ENCODE measurements at places on chromosomes 6 and 20.

GRCh38 chr6:14068133-14068532 lies 49.4 kb upstream of the CD83 start:
- peaks cover 9% of the 10 kb centered on the region for H3K27me3 ChIP-seq
- H3K4me1 ChIP-seq: no peaks in the 10 kb centered on the region
- peak; percentile 14 for DNase-seq

GRCh38 chr6:111228094-111228493 lies 140.8 kb downstream of the SLC16A10 start:
- H3K36me3 ChIP-seq: no peaks in the 10 kb centered on the region
- H3K4me3 ChIP-seq: no peak overlapping the region
- H3K4me1 ChIP-seq: no peaks in the 10 kb centered on the region

- H3K36me3 ChIP-seq: no peaks in the 10 kb centered on the region
- no peaks in the 10 kb centered on the region for H3K27me3 ChIP-seq
- no peak overlapping the region for H3K4me3 ChIP-seq
- DNase-seq: no peak
Measured at GRCh38 chr6:101117393-101118135, 236.4 kb upstream of the ASCC3 start.

GRCh38 chr6:79954849-79955248 lies 7.5 kb upstream of the ELOVL4 start:
- H3K27ac ChIP-seq: no peak overlapping the region
- H3K36me3 ChIP-seq: no peaks in the 10 kb centered on the region
- no peaks in the 10 kb centered on the region for H3K4me1 ChIP-seq
- DNase-seq: no peak
- H3K4me3 ChIP-seq: no peak overlapping the region
- peaks cover 6% of the 10 kb centered on the region for H3K27me3 ChIP-seq

DNA sequence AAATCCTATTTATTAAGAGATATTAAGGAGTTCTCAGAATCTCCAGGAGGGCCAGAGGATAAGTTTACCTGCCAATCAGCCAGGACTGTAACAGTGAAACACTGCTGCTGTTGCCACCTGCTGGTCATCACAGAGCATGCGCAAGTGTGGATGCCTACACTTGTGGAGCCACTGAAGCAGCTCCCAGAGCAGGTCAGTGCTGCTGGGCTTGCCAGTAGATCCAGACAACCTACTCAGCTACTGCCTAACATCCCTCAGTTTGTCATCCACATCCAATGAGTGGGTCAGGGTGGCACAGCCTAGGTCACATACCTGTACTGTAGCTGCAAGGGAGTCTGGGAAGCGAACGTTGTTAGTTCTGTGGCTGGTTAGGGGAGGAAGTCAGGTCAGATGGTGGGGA lies 18.3 kb upstream of the NHSL1 start:
- no peaks in the 10 kb centered on the region for H3K27me3 ChIP-seq
- H3K4me1 ChIP-seq: peaks cover 12% of the 10 kb centered on the region
- no peak overlapping the region for H3K4me3 ChIP-seq
- peak; percentile 35 for DNase-seq

- H3K27me3 ChIP-seq: peaks cover 1% of the 10 kb centered on the region
- no peaks in the 10 kb centered on the region for H3K36me3 ChIP-seq
- H3K4me1 ChIP-seq: no peaks in the 10 kb centered on the region
- no peak overlapping the region for H3K27ac ChIP-seq
- H3K4me3 ChIP-seq: no peak overlapping the region
- DNase-seq: no peak
Measured at GRCh38 chr20:33229843-33230242, 6.0 kb upstream of the BPIFA1 start.

GRCh38 chr6:5811997-5812396 lies 194.7 kb downstream of the NRN1 start:
- H3K4me3 ChIP-seq: no peak overlapping the region
- H3K27ac ChIP-seq: no peak overlapping the region
- no peaks in the 10 kb centered on the region for H3K27me3 ChIP-seq
- no peaks in the 10 kb centered on the region for H3K4me1 ChIP-seq

- H3K27ac ChIP-seq: no peak overlapping the region
- no peaks in the 10 kb centered on the region for H3K27me3 ChIP-seq
Measured at GRCh38 chr6:12354499-12354898, 64.3 kb downstream of the EDN1 start.

DNA sequence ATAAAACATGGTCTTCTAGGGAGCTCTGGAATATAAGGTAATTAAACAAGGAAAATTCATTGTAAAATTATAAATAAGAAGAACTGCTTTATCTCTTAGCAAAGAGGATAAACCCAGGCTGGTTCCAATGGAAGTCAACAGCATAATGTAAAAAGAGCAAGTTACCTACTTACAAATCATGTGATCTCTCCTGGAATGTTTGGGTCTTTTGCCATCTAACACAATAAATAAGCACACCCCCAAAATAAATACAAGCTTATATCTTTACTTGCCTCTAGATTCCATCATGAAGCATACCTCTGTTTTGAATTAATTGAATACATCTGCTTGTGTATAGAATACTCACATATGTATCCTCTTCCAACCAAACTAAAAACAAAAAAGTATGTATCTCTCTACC lies 2.5 kb upstream of the PHACTR1 start:
- no peaks in the 10 kb centered on the region for H3K36me3 ChIP-seq
- H3K4me3 ChIP-seq: no peak overlapping the region
- no peak overlapping the region for H3K27ac ChIP-seq

GRCh38 chr20:21340991-21341697 lies 38.0 kb downstream of the XRN2 start:
- no peak overlapping the region for H3K27ac ChIP-seq
- H3K27me3 ChIP-seq: no peaks in the 10 kb centered on the region
- H3K4me1 ChIP-seq: peaks cover 17% of the 10 kb centered on the region

DNA sequence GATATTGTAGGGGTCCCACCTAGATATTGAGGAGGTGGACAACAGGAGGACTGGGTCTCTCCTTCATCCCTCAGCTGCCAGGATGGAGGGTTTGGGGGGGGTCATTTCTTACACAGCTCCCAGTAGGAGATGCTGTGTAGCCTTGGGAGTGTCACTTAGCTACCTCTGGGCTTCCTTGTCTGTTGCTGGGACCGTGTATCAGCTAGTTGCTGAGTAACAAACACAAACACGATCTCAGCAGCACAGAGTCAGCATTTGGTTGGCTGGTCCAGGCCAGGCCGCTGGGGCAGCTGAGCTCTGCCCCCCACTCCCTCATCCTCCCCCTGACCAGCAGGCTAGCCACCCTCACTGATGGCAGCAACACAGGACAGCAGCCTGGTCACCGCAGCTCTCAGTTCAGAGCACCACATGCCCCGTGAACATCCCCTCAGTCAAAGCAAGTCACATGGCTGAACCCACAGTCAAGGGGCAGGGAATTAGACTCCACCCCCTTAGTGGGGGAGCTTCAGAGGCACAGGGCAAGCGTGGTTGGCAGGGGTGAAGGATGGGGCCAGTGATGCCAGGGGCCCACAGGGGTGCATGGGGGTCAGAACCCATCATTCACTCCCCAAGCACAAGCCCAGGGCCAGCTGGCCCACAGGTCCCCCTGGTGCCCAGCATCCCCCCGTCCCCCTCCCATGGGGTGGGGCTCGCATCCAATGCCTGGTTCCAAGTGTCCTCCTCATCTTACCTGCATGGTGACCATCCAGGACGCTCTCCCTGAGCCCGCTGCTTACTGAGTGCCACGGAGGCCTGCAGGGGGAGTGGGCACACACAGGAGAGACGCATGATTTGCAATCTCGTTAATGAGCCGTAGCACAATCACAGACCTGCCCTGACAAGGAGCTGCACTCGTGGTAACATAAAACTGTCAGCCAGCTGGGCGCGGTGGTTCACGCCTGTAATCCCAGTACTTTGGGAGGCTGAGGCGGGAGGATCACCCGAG lies 112.4 kb downstream of the TAF4 start:
- DNase-seq: no peak
- no peaks in the 10 kb centered on the region for H3K27me3 ChIP-seq
- H3K4me3 ChIP-seq: no peak overlapping the region
- no peaks in the 10 kb centered on the region for H3K4me1 ChIP-seq
- H3K36me3 ChIP-seq: no peaks in the 10 kb centered on the region

- H3K4me1 ChIP-seq: no peaks in the 10 kb centered on the region
- no peaks in the 10 kb centered on the region for H3K27me3 ChIP-seq
- no peak overlapping the region for H3K27ac ChIP-seq
- no peaks in the 10 kb centered on the region for H3K36me3 ChIP-seq
Measured at GRCh38 chr6:118456982-118457381, 91.1 kb upstream of the PLN start.

GRCh38 chr6:149861603-149862423 lies 2.3 kb downstream of the LRP11 start:
- peak overlapping the region; percentile 16 for H3K27ac ChIP-seq
- peak; percentile 25 for DNase-seq
- peaks cover 49% of the 10 kb centered on the region for H3K4me1 ChIP-seq
- no peaks in the 10 kb centered on the region for H3K36me3 ChIP-seq
- H3K27me3 ChIP-seq: no peaks in the 10 kb centered on the region

GRCh38 chr6:8831366-8832152 lies 396.2 kb upstream of the SLC35B3 start:
- no peak overlapping the region for H3K27ac ChIP-seq
- H3K4me1 ChIP-seq: no peaks in the 10 kb centered on the region
- H3K4me3 ChIP-seq: no peak overlapping the region
- no peaks in the 10 kb centered on the region for H3K27me3 ChIP-seq

DNA sequence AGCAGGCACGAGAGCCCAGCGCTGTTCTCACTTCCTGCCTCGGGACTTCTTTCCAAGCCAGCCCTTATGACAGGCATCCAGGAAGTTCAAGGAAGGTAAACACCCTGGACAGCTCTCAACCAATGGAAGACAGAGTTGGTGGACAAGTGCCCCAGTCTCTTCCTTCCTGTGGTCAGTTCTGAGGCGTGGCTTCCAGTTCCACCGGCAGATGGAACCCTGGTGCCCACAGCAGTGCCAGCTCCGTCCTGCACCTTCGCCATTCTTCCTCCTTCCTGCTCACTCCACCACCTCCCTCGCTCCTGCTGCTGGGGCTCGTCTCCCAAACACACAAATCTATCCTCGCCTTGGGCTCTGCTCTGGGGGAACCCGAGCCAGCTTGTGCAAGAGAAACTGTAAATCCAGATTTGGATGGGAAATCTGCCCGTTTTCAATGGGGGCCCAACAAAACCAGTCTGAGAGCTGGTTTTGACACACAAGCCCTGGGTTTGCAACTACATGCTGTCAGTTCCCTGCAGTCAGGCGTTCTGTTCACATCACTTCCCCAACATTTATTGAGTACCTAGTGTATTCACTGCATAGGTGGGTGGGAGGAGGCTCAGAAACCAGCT lies 162.7 kb downstream of the GRM4 start:
- no peak for DNase-seq
- no peak overlapping the region for H3K27ac ChIP-seq
- no peaks in the 10 kb centered on the region for H3K36me3 ChIP-seq
- H3K27me3 ChIP-seq: peaks cover 4% of the 10 kb centered on the region
- H3K4me3 ChIP-seq: no peak overlapping the region

- H3K27ac ChIP-seq: no peak overlapping the region
- no peak for DNase-seq
- H3K4me3 ChIP-seq: no peak overlapping the region
- H3K27me3 ChIP-seq: no peaks in the 10 kb centered on the region
Measured at GRCh38 chr6:101232961-101233360, 160.5 kb upstream of the GRIK2 start.

DNA sequence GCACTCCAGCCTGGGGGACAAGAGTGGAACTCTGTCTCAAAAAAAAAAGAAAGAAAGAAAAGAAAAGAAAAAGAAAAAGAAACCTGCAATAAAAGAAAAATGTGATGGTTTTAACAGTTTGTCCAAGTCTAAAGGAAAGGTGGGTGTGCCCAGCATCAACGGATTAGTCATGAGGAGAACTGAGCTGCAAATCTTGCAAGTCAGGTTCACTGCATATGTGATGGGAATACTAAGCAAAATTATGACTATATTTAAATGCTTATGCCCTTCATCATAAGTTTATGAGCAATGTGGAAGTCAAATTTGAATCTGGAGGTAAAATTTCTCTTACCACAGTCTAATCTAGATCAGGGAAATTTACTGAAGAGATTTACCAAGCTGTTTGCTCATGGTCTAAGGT lies 13.1 kb upstream of the CDK19 start:
- no peak for DNase-seq
- H3K4me3 ChIP-seq: no peak overlapping the region
- no peak overlapping the region for H3K27ac ChIP-seq
- no peaks in the 10 kb centered on the region for H3K36me3 ChIP-seq
- peaks cover 16% of the 10 kb centered on the region for H3K27me3 ChIP-seq

DNA sequence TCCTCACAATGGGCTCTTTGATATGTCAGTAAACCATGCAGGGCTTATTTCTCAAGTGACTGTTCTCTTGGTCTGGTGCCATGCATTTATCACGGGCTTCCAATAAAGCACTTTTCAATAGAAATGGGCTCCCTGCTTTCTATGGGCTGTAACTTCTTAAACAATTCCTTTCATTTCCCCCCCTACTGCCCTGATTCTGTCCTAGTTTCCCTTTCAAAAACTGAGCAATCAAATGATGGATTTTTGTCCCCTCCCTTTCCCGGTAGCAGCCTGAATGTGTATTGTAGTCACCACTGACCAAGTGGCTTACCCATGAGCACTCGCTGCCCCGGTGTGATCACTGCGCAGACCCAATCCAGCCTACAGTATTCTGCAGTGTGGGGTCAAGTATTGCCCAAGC lies 13.9 kb downstream of the RPS10 start:
- peaks cover 2% of the 10 kb centered on the region for H3K36me3 ChIP-seq
- H3K27me3 ChIP-seq: no peaks in the 10 kb centered on the region
- H3K27ac ChIP-seq: no peak overlapping the region
- H3K4me3 ChIP-seq: no peak overlapping the region
- no peak for DNase-seq
- no peaks in the 10 kb centered on the region for H3K4me1 ChIP-seq

DNA sequence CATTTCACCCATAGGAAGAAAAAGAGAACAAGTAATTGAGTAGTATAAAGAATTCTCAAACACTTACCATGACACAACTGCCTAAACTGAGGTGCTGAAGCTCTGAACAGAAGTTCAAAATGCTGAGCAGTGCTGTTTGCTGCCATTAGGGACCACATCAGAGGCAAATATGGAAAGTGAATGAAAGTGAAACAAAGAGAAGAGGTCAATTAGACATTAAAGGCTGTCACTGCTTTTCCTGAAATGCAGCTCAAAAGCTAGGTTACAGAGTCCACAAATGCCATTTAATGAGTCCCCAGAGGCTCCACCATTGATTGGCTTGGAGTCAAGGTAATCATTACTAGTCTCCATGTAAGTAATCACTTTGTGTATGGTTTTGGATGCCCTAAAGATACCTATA lies 46.1 kb downstream of the POU3F2 start:
- DNase-seq: no peak
- no peaks in the 10 kb centered on the region for H3K4me1 ChIP-seq
- H3K36me3 ChIP-seq: no peaks in the 10 kb centered on the region
- no peaks in the 10 kb centered on the region for H3K27me3 ChIP-seq

GRCh38 chr6:56647172-56647762 lies 4.6 kb upstream of the DST start:
- H3K4me1 ChIP-seq: peaks cover 25% of the 10 kb centered on the region
- H3K27ac ChIP-seq: no peak overlapping the region
- peaks cover 7% of the 10 kb centered on the region for H3K36me3 ChIP-seq
- H3K27me3 ChIP-seq: no peaks in the 10 kb centered on the region

DNA sequence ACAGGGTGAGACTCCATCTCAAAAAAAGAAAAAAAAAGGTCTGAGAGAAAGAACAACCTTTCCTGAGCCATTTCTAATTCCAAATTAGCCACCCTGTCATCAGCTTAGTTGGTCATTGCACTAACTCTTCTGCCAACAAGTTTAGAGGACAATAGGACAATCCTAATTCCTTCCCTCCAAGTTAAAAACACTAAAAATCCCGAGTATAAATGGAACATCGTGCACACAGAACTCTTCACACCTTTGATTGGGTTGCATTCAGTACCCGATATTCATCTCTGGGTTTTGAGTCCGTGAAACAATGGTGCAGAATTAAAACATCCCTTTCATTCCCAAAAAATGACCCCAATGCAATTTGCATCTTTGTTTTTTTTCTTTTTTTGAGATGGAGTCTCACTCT lies 23.0 kb downstream of the PARD6B start:
- H3K4me1 ChIP-seq: no peaks in the 10 kb centered on the region
- no peak overlapping the region for H3K4me3 ChIP-seq
- H3K36me3 ChIP-seq: no peaks in the 10 kb centered on the region
- DNase-seq: no peak
- H3K27ac ChIP-seq: no peak overlapping the region
- peaks cover 16% of the 10 kb centered on the region for H3K27me3 ChIP-seq
